ENCODE measurements at places on chromosomes 13 and 19.

- no peak for DNase-seq
Measured at GRCh38 chr13:71695662-71696061, 171.3 kb downstream of the DACH1 start.

DNA sequence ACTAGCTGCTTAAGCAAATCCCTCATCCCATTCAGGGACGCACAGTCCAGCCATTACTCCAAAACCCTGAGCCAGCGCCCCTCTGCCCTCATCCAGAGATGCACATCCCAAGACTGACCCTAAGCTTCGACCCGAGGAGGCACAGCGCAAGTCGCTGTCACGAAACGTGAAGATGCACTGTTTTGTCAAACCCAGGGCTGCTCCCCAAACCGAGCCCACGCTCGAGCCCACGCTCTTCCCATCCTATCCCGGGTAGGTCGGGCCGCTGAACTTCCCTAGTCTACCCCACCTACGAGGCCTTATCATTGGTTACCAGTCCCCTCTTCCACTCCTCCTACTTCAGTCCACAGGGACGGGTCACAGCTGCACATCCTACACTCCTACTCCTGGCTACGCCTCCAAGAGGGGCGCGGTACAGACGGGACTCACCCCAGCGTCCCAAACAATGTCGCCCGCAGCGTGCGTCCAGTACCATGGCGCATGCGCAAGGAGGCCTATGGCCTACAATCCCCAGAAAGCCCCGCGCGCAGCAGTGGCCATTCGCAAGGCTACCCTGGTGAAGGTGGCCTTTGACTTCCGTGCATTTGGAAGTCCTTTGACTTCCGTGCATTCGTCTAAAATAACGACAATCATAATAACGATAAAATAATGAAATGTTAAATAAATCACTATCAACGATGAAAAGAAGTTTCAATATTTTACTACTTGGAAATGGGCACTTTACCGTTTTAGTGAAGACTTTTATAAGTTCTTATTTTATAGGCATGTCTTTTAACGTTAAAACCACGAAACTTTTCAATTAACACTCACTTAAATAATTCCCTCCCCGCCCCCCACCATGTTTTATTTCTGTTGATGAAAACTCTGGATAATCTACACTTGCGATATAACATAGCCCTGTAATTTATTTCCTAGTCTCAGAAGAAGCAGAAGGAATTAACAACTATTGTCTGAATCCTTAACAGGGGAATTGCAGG is at the start of gene ZNF285:
Gene ZNF285, minus strand, starts transcription at position 470 of the 977 bp plus-strand sequence. CDS start 4,395 bp downstream, outside the sequence.
- peak; percentile 82 for DNase-seq

GRCh38 chr19:33812388-33813330 is 16.0 kb downstream of the KCTD15 start:
- no peak for DNase-seq

DNA sequence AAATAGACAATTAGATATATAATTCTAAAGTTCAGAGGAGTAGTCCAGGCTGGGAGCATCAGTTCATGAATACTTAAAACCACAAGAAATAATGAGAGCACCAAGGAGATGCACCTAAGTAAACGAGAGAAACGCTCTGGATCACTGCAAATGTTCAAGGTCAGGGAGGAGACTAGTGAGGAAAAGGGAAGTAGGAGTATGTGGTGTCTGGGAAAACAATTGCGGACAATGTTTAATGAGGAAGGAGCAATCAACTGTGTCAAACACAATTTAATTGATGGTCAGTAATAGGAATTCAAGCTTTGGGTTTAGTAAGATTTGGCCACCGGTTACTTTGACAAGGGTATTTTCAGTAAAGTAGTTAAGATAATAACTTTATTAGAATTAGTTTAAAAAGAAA is 652.2 kb downstream of the DACH1 start:
- DNase-seq = no peak

GRCh38 chr19:8138201-8138600 is 11.2 kb downstream of the FBN3 start:
- DNase-seq = no peak

Data from brain pericyte (primary cell).